Subcutaneous adipose tissue (tissue), 4 donors: ENCODE measurements at places on chromosomes 1 and 21. TPM values are rescaled to one million over a fixed set of nuclear protein-coding genes. Genes with fewer than 3 reads are reported as not detected.

Gene LRRIQ3
- total RNA-seq, result 0.75 TPM

Gene ASCL5
- total RNA-seq, result not detected

Gene ZBTB8A
- total RNA-seq, result 9.9 TPM

Gene SLAMF7
- total RNA-seq, result 4.2 TPM

Gene GREM2
- total RNA-seq, result 0.22 TPM

Gene TFF2
- not detected for total RNA-seq

Gene GJA8
- total RNA-seq, result not detected

Gene AADACL3
- 0.16 TPM for total RNA-seq

Gene SOX13
- 35.7 TPM for total RNA-seq

Gene FCRL4
- not detected for total RNA-seq

Gene ZSWIM5
- 0.94 TPM for total RNA-seq

Gene CLDN17
- total RNA-seq, result not detected

Gene PGBD5
- total RNA-seq, result 5.9 TPM

Gene RIPK4
- not detected for total RNA-seq

Gene AGMAT
- 0.49 TPM for total RNA-seq

Gene SRSF4
- 107 TPM for total RNA-seq

Gene TSSK3
- total RNA-seq, result not detected

Gene RGS13
- total RNA-seq, result 1.1 TPM

Gene TEX38
- total RNA-seq, result not detected

Gene TEKT2
- not detected for total RNA-seq

Gene PGLYRP3
- not detected for total RNA-seq

Gene TRIM17
- not detected for total RNA-seq

Gene SLC66A1
- total RNA-seq, result 8.4 TPM

Gene VHLL
- not detected for total RNA-seq

Gene HSD11B1
- 69.0 TPM for total RNA-seq

Gene SH3D21
- 3.4 TPM for total RNA-seq

Gene SLC5A9
- total RNA-seq, result not detected

Gene OR2L8
- total RNA-seq, result not detected

Gene ANKRD35
- 2.4 TPM for total RNA-seq
